ENCODE measurements at places on chromosomes 7 and 10.

DNA sequence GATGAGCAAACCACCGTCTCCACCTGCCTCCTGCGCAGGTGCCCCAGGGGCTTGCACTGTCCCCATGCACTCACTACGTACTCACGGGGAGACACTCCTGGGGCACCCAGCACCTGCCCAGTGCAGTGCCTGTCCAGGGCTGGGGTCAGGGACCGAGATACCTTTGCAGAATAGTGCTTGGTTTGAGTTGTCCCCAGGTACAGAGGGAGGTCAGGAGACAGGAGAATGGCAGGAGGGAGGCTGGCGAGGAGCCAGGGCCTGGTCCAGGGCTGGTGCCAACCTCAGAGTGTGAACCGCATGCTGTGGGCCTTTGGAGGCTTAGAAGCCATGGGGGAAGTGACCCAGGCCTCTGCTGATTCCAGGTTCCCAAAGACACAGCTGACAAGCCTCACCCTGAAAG lies 110.1 kb upstream of the GPR26 start:
- peak; percentile 35 for DNase-seq

DNA sequence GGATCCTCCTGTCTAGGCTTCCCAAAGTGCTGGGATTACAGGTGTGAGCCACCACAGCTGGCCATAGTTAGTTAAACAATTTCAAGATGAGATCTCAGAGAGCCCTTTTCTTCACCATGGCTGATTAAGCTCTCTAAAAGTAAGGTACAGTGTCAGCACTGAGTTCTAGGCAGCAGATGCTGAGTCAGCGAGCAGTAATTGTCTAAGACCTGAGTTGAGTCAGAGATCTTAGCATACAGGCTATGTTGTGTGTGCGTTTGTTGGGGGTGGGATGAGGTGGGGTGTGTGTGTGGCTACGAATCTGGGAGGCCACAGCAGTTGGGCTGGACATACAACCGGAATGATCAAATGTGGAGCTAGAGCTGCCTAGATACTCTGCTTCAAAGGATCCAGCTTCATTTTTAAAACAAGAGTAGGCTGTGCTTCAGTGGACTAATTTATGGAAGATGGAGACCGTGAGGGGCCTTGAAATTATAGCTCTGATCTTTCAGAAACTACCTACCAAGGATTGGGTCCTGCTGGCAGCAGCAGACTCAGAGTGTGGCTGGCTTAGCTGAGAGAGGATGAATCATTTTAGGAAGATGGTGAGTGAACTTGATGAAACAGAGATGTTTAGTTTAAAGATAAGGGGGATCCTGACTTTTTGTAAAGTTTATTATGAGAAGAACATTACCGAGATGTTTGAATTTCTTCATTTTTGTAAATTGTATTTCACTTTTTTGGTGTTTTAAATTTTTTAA lies 17.5 kb upstream of the MTPN start:
- no peak for DNase-seq

DNA sequence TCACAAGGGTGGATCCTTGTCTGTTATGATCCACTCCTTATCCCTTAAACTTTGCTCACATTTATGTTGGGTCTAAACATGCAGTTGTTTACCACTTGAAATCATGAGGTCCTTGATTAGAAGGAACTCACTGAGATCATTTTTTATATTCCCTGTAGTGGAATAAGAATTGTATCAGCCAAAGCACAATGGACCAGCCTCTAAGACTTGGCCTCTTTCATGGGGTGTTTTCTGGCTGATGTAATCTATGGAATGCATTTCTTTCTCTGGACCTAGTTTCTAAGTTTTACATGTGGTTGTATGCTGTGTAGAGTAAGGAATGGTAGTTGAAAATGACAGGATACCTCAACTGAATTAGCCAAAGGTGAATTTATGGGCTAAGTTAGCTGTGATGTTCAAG lies 376.6 kb downstream of the SORCS3 start:
- no peak for DNase-seq

GRCh38 chr7:128406314-128407232 lies 3.2 kb downstream of the IMPDH1 start:
- DNase-seq = no peak

GRCh38 chr10:31353574-31353973 lies 34.6 kb downstream of the ZEB1 start:
- DNase-seq = no peak

- DNase-seq = no peak
Observed at GRCh38 chr7:75931680-75932079, 16.7 kb downstream of the POR start.

- DNase-seq = no peak
Observed at GRCh38 chr7:129074361-129074871, 19.5 kb upstream of the TNPO3 start.

DNA sequence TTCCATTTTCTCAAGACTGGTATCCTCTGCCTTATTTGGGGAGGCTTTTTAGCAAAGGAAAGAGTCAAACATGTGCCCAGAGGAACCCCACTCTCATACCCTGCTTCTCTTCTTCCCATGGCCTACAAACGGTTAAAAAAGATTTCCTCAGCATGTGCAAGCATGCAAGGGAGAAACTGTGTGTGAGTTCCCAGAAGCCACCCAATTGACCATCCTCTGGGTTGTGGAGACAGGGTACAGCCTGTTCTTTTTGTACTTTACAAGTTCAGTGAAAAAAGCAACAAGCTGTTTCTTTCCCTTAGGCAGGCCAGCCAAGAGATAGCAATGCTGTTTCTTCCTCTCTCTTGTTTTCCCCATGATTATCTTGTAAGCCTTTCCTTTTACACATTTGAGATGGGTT lies 68.8 kb upstream of the MTPN start:
- DNase-seq = no peak

- no peak for DNase-seq
Observed at GRCh38 chr10:11098666-11099065, 81.0 kb downstream of the CELF2 start.

GRCh38 chr7:149194799-149195179 lies 557 bp upstream of the ZNF282 start:
- no peak for DNase-seq

DNA sequence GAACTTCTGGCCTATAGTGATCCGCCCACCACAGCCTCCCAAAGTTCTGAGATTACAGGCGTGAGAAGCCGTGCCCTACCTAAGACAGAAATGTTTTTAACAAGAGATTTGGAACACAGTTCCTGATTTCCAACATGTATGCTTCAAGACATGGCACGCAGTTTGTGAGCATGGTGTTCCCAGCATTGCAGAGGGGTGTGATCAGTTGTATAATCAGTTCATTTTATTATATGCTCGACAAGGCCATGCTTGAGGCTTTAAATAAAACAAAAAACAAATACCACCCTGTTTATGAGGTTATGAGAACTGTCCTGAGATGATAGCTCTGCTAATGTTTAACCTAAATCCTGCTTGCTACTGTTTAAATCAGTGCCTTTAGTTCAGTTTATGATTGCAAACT lies 60.2 kb downstream of the TASOR2 start:
- no peak for DNase-seq

GRCh38 chr7:63899691-63900393 lies 98.8 kb upstream of the ZNF722 start:
- peak; percentile 82 for DNase-seq

DNA sequence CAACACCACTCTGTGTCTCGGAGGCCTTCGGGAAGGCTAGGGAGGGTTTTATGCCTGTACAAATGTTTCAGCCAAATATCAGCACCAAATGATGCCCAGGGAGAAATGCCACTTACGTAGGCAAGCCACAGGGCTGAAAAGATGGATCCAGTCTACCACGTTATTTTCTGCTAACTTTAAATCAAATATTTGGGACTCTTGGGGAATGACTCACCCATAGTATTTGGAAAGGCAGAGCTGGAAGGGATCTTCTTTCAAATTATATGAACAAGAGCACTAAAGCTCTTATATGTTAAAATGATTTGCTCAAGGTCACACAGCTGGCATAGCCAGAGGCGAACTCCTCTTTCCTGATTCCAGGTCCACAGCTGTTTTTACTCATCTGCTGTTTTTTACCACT lies 591.4 kb downstream of the SORCS1 start:
- no peak for DNase-seq

DNA sequence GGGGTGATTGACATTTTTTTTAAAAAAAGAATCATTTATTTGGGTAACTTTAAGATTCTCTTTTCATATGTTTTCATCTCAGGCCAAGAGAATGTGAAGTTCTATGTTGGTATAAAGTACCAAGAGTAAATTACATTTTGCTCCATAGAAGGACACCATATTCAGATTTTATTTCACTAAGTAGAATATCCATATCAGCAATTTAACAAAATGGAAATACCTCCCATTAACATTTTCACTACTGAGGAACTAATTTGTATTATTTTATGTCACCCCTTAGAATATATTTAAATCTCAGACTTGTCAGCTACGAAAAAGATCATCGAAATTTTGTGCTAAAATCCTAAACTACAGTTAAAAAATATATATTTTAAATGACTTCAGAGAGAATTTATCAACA lies 274.3 kb downstream of the SEMA3D start:
- no peak for DNase-seq

GRCh38 chr7:139088268-139088667 lies 21.3 kb downstream of the ZC3HAV1 start:
- no peak for DNase-seq

DNA sequence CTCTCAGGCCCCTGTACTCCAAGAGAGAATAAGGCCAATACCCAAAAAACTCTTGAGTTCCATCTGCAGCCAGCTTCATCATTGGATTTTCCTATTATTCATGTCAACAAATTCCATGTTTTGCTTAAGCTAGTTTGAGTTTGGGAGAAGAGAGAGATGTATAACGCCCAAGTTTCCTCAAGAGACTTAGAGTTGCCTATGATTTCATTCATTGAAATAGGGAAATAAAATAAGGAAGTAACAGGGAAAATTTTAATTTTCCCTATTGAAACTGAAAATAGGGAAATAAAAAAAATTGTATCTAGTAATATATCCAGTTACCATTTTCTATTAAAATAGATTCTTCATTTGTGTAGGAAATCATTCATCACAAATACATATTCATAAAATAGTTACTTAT lies 66.5 kb upstream of the SVIL start:
- DNase-seq = no peak

DNA sequence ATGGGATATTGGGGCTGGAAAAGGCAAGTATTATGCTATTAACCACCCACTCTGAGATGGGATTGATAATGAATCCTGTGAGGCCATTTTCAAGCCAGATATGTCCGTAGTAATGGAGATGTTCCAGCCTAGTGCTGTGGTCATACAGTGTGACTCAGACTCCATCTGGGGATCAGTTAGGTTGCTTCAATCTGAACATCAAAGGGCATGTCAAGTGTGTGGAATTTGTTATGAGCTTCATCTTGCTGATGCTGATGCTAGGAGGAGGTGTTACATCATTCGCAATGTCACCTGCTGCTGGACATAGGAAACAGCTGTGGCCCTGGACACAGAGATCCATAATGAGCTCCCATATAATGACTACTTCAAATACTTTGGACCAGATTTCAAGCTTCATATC lies 144.7 kb downstream of the PLCE1 start:
- DNase-seq = no peak

DNA sequence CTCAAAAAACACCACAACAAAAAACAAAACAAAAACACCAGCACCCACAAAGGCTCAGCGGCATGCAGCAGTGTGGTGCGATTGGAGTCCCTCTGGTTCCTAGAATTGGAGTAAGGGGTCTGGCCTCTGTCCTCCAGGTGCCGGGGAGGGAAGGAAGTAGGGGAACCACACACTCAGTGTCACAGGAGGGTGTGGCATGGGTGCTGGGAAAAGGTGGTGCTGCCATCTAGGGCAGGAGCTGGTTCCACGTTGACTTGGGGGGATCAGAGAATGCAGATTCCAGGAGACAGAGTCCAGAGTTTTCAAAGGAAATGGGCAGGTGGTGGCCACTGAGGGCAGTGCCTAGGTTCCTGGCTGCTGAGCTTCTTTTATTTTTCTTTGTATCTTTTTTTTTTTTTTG lies 19.8 kb upstream of the WIPI2 start:
- DNase-seq = no peak

DNA sequence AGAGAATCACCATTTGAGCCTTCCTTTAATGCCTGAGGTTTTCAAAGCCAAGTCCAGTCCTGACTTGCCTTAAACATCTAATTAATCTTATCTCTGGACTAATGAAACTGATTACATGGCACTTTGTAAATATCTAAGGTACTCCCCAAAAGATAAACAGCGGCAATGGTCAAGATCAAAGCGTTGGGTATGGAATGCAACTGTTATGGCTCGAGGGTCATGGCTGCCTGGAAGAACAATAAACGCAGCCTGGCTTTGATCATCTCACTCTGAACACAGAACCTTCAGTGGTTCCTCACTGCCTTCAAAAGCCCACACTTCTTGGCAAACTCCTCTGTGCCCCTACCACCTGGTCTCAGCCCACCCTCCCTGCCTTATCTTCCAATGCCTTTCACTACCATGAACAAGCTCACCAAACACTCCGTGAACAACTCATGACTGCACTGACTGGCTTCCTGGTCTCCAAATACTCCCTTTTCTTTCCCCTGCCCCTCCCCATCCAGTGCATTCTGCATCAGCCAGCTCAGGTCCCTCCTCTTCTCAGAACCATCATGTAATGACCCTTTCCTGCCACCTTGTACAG lies 150.2 kb upstream of the NFE2L3 start:
- DNase-seq = no peak

- peak; percentile 60 for DNase-seq
Observed at GRCh38 chr10:16832351-16833080, 15.3 kb upstream of the RSU1 start.

Data from breast epithelium (tissue), 4 donors.